ENCODE measurements at places on chromosomes 16 and 17. TPM values are rescaled to one million over a fixed set of nuclear protein-coding genes. Genes with fewer than 3 reads are reported as not detected.

Gene HSPB9
- not detected for total RNA-seq

Gene VPS4A
- 33.3 TPM for total RNA-seq

Gene TBC1D3G
- total RNA-seq = not detected

Gene NDRG4
- 18.2 TPM for total RNA-seq

Gene NPIPB13
- total RNA-seq = 2.0 TPM

Gene SPATA32
- total RNA-seq = not detected

Gene STH
- total RNA-seq = not detected

Gene ABCA8
- total RNA-seq = 85.1 TPM

Gene ABCA10
- total RNA-seq = 4.7 TPM

Gene EVPLL
- total RNA-seq = not detected

Gene ADAM11
- total RNA-seq = 0.99 TPM

Gene AOC3
- total RNA-seq = 1.5 TPM

Gene HSD11B2
- total RNA-seq = 0.66 TPM

Gene PLA2G15
- 26.6 TPM for total RNA-seq

Gene KRT40
- total RNA-seq = not detected

Gene NDUFAF8
- total RNA-seq = 52.4 TPM

Gene RNU2-1
- not detected for total RNA-seq

Gene VASN
- 273 TPM for total RNA-seq

Gene SDR42E2
- total RNA-seq = not detected

Gene SEPTIN1
- total RNA-seq = 0.50 TPM

Gene GOT2
- 53.7 TPM for total RNA-seq

Data from smooth muscle cell of trachea (primary cell).